Dermis microvascular lymphatic vessel endothelial cell (primary cell): ENCODE measurements at places on chromosomes 2 and 18. TPM values are rescaled to one million over a fixed set of nuclear protein-coding genes. Genes with fewer than 3 reads are reported as not detected.

Gene WDR7
- 19.6 and 23.8 TPM in 2 replicates for total RNA-seq

DNA sequence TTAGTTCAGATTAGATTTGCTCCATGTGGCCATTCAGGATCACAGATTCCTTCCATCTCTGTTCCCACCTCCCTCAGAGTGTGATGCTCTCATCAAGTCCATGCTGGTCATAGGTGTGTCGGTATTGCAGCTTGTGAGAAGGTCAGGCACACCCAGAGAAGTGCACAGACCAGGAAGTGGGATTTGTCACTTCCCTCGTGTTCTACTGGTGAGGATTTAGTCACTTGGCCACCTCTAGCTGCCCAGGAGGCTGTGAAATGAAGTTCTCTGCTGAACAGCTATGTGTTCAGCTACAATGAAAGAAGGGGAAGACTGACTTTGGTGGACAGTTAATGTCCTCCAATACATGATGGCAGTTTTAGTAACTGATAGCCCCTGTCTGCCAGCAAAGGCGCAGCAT is 3.5 kb upstream of the LANCL1 start:
- no peak for DNase-seq

Gene SF3B6
- total RNA-seq, result 106 and 139 TPM in 2 replicates

GRCh38 chr2:9377461-9378097 is 45.7 kb downstream of the ITGB1BP1 start:
- no peak for DNase-seq

Gene DSG1
- total RNA-seq, result not detected in 2 replicates

DNA sequence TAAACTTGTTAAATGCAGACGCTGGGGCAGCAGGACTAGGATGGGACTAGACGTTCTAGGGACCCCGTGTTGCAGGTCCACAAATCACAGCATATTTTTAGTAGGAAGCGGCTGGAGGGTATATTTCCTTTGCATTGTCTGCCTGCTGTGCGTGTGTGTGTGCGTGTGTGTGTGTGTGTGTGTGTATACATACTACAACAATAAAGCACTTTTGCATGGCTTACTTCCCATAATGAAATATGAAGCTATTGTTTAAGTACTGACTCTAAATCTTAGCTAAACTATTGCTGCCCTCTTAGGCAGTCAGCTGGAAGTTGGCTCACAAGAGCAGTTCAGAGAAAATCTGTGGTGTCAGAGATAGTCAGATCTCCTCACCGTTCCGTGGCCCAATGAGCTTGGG is 133.4 kb downstream of the CABLES1 start:
- peak; percentile 79 for DNase-seq
